ENCODE measurements at places on chromosomes 5 and 9. TPM values are rescaled to one million over a fixed set of nuclear protein-coding genes. Genes with fewer than 3 reads are reported as not detected.

TYRP1 gene
- total RNA-seq: 1.4 TPM

FGF10 gene
- total RNA-seq: 0.75 TPM

PAEP gene
- not detected for total RNA-seq

AFAP1L1 gene
- total RNA-seq: 4.1 TPM
